ENCODE measurements at places on chromosomes 5 and 9. TPM values are rescaled to one million over a fixed set of nuclear protein-coding genes. Genes with fewer than 3 reads are reported as not detected.
A peak's percentile ranks its signal among the peaks of the same experiment; 100 is the strongest.

DNA sequence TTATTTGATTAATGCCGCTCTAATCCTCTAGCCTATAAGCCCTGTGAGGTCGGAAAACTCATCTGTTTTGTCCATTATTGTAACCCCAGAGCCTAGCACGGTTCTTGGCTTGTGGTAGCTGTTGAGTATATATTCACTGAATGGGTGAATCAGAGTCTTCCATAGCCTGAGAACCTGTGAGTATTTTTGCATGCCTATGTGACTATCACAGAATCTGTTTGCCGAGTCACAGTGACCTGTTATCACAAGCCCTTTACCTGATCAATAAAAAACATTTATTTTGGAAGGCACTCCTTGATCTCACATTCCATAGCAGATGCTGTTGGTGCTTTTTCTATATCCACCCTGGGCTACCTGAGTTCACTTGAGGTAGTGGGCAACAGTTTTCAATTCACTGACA, 125.0 kb upstream of the STC2 start:
- no peak for DNase-seq

- DNase-seq: no peak
These were observed 753.3 kb downstream of the IRX1 start for GRCh38 chr5:4348919-4349318.

GRCh38 chr9:127213859-127214258, 50.7 kb upstream of the GARNL3 start:
- DNase-seq: no peak

- DNase-seq: no peak
These were observed 179.9 kb downstream of the PCSK1 start for GRCh38 chr5:96253140-96253539.

GRCh38 chr5:99032234-99033013, 103.6 kb upstream of the CHD1 start:
- DNase-seq: peak; percentile 62

DNA sequence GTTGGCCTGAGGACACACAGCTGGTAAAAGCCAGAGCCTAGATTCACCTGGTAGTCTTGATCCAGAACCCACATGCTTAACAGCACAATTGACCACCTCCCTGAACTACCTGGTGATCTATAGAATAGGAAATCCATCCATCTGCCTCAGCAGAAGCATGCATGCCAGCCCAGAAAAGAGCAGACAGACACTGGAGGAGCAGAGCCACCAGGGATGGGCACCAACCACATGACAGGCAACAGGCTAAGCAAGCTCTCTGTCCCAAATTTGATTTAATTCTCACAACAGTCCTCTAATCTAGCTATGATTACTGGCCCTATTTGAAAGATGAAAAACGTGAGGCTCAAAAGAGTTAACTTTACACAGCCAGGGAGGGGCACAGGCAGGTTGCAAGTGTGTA, 208.1 kb downstream of the SPOCK1 start:
- DNase-seq: no peak

- no peak for DNase-seq
These were observed 52.7 kb downstream of the ALG2 start for GRCh38 chr9:99169086-99169485.

DNA sequence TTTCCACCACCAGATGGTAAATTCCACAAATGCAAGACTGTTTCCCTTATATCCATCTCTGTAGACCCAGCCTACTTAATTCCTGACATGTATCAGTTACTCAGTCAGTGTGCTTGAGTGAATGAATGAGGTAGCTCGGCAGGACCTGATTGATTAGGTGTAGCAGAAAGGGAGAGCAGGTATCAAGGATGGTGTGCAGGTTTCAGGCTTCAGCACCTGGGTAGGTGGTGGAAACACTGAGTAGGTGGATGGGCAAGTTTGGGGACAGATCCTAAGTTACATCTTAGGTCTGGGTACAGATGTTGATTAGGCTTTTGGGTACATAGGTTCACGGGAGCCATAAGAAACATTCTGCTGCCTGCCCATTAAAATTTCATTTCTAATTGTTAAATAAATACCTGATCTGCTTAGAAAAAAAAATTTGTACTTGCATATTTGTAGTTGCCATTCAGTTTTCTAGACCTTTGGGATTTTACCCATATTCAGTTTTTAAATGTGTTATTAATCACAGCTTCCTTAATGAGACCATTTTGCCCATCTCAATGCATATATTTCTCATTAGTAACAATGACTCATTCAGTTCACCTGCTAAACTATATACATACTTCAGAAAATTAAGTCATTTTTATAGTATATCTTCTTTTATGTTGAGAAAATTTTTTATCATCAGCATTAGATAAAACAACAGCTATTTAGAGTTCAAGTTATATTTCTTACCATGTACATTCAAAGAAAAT, 111.8 kb downstream of the INIP start:
- no peak for DNase-seq

- DNase-seq: peak; percentile 82
These were observed 3.3 kb upstream of the TMEM141 start for GRCh38 chr9:136787690-136788400.

- no peak for DNase-seq
These were observed 150.8 kb downstream of the DOCK8 start for GRCh38 chr9:365436-365835.

DNA sequence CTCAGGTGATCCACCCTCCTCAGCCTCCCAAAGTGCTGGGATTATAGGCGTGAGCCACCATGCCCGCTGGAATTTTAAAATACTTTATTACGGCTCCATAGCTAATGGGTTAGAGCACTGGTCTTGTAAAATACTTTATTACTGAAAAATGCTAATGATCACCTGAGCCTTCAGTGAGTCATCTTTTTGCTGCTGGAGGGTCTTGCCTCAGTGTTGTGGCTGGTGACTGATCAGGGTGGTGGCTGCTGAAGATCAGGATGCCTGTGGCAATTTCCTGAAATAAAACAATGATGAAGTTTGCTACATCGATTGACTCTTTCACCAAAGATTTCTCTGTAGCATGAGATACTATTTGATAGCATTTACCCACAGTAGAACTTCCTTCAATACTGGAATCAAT, 26.0 kb upstream of the GNE start:
- no peak for DNase-seq

- no peak for DNase-seq
These were observed 27.9 kb upstream of the GALNT10 start for GRCh38 chr5:154162539-154163151.

GRCh38 chr5:109688630-109688969, 1.1 kb upstream of the MAN2A1 start:
- DNase-seq: no peak

GRCh38 chr9:567128-567746, 274.3 kb upstream of the DMRT1 start:
- DNase-seq: no peak

GRCh38 chr5:137753691-137754187, 424 bp downstream of the HNRNPA0 start:
- peak; percentile 66 for DNase-seq

DNA sequence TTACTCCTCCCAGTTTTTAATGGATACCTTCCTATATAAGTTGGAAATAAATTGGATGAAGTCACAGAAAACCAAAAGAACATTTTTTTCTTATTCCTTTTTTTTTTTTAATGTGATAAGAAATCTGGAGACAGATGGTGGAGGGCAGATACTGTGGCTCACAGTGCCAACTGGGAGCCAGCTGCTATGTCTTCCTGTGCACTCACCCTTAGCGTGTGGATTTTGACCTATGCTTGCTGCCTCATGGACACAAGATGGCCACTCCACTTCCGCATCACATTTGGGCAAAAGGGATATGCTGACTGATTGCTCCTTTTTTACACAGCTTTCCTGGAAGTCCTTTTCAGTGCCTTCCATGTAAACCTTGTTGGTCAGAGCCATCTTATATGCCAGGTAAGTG, 342.6 kb downstream of the MAN2A1 start:
- DNase-seq: no peak

GRCh38 chr9:96026655-96027213, 151.2 kb downstream of the ERCC6L2 start:
- DNase-seq: no peak

GRCh38 chr5:154654486-154655371, 100.4 kb upstream of the LARP1 start:
- no peak for DNase-seq

GRCh38 chr9:135741276-135742219, 39.6 kb downstream of the KCNT1 start:
- DNase-seq: no peak

DNA sequence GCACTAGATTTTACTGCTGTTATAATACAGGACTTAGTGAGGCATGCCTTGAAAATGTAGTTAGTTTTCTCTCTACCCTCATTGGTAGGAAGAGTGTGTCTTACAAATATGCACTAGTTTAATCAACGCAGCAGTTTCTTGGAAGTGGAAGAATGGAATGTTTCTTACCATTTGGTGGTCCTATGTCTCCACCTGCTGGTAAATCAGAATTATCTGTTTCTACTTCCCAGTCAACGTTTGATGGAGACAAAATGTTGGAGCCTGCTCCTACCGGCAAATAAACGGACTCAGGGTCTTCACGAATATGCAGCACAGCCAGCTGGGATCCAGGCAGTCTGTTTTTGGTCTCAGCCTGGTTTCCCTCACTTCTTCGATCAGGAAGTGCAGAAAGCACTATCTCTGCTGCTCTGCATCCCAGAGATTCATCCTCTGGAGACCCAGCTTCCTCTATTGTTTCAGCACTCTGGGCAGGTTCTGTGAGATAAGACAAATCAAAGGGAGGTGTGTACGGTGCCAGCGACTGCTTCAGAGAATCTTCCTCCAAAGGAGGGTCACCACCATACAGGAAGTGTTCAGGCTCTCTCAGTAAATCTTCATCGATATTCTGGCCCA, 59.5 kb upstream of the PCA3 start:
- no peak for DNase-seq

- DNase-seq: no peak
These were observed 88.2 kb upstream of the FAM174A start for GRCh38 chr5:100446879-100447430.

GRCh38 chr5:114363837-114364236, 2.0 kb downstream of the KCNN2 start:
- DNase-seq: no peak

ABCA1 gene
- total RNA-seq: 6.3 TPM

BHMT gene
- 0.44 TPM for total RNA-seq

AHRR gene
- 2.8 TPM for total RNA-seq

F12 gene
- 0.29 TPM for total RNA-seq

SLC9A3 gene
- total RNA-seq: 1.0 TPM

CLIC3 gene
- 4.9 TPM for total RNA-seq

NMUR2 gene
- total RNA-seq: not detected

KIAA0825 gene
- total RNA-seq: 3.7 TPM

FRMD3 gene
- 68.1 TPM for total RNA-seq

AGXT2 gene
- not detected for total RNA-seq

BARX1 gene
- total RNA-seq: not detected

RNF38 gene
- total RNA-seq: 27.6 TPM

Data from right cardiac atrium (tissue), 5 donors.